ENCODE measurements at places on chromosomes 4 and X.
A peak's percentile ranks its signal among the peaks of the same experiment; 100 is the strongest.

DNA sequence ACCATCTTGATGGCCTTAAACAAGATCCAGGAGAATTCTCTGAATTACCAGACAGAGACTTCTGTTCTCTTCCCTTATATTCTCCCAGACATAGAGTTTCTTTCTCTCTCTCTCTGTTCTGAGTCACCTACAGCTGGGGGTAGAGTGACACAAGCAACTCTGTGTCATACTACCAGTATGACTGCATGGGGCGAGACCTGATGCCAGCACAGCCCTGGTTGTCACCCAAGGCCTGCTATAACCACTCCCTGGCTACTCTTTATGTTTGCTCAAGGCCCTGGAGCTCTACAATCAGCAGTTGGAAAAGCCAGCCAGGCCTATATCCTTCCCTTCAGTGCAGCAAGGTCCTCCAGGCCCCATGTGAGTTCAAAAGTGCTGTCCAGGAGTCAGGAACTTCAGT lies 114.2 kb upstream of the TENT5D start:
- no peak for DNase-seq

- no peak for DNase-seq
Measured at GRCh38 chr4:130110189-130110588, 1014.2 kb downstream of the C4orf33 start.

DNA sequence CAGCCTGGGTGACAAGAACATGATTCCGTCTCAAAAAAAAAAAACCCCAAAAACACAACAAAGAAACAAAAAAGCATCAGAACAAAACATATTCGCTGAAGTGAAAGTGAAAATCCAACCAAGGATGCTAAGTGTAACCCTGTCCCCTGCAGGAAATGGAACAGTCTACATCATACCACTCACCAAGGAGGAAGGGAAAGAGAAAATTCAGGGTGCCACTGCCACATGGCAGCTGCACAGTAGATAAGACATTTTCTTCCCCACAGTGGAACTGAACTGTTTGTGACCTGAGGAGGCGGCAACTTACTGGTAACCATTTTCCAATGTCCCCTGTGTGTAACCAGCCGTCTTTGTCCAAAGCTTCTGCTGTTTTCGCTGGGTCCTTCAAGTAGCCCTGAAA lies 28.2 kb upstream of the CENPU start:
- DNase-seq = no peak

GRCh38 chr4:6939761-6940743 lies 30.4 kb downstream of the TBC1D14 start:
- DNase-seq = no peak

DNA sequence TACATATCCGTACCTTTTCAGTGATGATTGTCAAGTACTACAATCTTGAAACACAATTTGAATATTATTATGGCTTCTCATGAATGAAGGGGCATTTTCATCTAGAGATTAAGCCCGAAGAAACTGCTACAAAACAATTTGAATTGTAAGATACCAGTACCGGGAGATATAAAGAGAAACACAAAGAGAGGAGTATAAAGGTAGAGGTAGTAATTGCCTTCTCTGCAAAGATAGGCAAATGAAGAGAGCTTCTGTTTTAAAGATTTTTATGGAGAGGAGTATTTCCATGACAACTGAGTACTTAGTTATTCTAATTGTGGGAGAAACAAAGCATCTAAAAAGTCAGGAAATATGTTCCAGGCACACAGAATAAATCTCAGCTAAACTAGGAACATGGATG lies 25.3 kb upstream of the KCNIP4 start:
- DNase-seq = no peak

DNA sequence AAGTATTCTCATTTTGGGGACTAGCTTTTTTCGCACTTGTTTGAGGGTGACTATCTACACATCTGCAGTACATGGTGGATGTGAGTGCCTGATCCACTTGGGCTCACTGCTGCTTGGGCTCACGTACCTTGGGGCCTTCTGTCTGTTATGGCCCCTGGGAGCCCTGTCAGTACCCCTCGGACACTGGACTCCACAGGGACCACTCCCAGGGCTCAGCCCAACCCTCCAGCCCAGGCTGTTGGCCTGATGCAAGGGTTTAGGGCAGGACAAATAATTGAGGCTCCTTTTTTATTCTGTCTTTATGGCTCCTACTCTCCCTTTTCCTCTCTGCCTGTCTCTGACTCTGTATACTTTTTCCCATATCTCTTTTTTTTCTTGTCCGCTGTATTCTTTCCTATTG lies 32.7 kb upstream of the MSN start:
- DNase-seq = no peak

DNA sequence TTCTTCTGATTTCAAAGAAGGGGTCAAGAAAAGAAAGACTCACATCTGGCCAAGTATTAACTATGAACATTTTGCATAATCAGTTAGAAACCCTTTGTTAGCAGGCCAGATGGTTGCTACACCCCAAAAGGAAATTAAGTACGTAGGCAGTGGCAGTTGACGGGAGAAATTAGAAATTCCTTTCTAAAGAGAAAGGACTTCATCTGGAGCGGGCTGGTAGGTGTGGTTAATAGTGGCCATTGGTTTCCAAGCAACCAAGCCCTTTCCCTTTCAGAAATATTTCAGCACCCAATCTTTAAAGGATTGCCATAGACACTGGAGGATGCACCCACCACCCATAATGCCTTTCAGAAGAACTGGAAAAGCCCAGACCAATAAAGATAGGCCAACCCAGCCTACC lies 235.7 kb upstream of the LDB2 start:
- no peak for DNase-seq

- peak; percentile 40 for DNase-seq
Measured at GRCh38 chr4:120922381-120923206, at the start of gene PRDM5. Gene PRDM5 (minus strand): TSS chr4:120922726. CDS start chr4:120922608, 118 bp downstream.

GRCh38 chr4:21002976-21003375 lies 302.7 kb downstream of the PACRGL start:
- peak; percentile 10 for DNase-seq

GRCh38 chr4:152686452-152687013 lies 6.7 kb upstream of the TMEM154 start:
- no peak for DNase-seq

DNA sequence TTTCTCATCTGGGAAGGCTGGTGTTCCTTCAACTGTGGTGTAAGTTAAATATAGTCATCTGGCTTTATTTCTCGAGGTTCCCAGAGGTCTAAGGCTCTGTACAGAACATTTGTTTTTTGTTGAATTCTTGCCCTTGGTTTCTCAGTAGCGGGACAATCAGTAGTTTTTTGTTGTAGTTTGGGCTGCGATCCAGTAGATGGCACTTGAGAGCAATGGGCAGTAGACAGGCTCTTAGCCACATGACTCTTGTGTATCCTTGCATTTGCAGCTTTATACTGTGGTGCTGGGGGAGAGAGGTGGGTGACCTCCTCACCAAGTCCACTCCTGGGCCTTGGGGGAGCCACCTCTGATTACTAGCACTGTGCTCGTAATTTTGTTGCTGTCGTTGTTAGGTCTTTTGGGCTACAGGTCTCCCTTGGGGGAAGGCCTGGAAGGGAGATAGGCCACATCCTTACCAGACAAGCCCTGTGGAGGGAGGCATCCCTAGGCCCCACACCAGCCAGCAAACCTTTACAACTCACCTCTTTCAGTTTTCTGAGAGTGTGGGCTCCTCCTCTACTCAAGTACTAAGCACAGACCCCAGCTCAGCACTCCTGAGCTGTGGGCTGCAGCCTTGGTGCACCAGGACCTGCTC lies 8.1 kb downstream of the ETDB start:
- peak; percentile 49 for DNase-seq

DNA sequence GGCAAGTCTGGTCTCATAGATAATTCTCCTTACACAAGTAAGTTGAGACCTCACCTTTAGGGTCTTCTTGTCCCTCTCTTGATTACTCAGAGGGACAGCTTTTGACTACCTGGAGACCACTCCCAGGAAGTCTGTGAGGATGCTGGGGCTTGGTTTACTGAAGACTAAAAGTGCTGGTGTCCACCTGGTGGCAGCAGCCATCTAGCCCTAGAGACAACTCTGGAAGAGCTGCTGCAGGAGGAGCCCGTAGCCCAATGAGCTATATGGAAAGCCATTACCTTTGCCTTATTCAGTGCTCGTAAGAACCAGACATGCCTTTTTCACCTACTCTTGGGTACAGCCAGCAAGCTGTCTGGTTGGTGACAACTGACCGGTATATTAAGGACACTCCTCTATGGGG lies 7.3 kb downstream of the FGFBP2 start:
- peak; percentile 46 for DNase-seq

DNA sequence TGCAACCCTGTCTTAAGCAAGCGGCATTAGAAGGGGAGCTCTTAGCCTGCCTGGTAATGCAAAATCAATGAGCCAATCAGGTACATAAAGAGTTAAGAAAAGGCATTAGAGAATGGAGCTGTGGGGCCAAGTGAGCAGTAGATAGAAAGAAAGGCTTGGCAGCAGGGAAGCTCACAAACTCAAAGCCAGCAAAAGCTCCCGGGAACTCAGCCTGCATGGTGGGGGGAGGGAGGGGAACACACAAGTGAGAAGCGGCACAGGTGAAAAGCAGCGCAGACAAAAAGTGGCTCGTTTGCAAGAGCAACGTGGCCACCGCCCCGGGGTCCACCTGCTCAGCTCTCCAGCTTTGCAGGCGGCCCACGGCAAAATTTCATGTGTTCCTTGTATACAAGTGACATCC lies 818.5 kb downstream of the FAM133A start:
- DNase-seq = no peak

- peak; percentile 66 for DNase-seq
Measured at GRCh38 chr4:74364652-74365491, at the start of gene EREG. Gene EREG (plus strand): TSS chr4:74365145. CDS start chr4:74365309, 164 bp downstream.

DNA sequence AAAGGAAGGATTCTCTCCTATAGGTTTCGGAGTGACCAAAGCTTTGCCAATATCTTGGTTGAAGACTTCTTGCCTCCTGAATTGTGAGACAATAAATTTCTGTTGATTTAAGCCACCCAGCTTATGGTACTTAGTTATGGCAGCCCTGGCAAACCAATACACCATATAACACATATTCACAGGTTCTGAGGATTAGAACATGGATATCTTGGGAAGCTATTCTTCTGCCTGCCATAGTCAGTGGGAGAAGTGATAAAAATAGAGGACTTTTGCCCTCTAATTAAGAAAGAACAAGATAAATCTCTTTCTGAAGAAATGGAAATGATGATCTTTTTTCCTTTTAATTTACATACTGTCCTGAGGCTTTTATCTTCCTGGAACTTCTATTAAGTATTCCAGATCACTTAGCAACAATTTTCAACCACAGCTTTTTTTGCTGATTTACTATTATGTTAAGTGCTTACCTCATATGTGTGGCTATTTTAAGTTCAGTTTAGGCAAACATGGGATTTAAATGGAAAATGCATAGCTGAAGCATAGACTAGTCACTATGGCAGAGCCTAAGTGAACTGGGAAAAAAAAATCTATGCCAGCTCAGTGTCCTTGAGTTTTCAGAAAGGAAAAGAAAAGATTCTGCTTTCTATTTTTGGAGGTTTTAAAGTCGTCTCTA lies 381.7 kb downstream of the STPG2 start:
- DNase-seq = no peak

- peak; percentile 70 for DNase-seq
Measured at GRCh38 chr4:113756005-113756410, 5.5 kb downstream of the CAMK2D start.

GRCh38 chr4:94957030-94957429 lies 199.3 kb downstream of the BMPR1B start:
- DNase-seq = no peak

- DNase-seq = no peak
Measured at GRCh38 chr4:52714597-52715254, 36.5 kb downstream of the ERVMER34-1 start.

DNA sequence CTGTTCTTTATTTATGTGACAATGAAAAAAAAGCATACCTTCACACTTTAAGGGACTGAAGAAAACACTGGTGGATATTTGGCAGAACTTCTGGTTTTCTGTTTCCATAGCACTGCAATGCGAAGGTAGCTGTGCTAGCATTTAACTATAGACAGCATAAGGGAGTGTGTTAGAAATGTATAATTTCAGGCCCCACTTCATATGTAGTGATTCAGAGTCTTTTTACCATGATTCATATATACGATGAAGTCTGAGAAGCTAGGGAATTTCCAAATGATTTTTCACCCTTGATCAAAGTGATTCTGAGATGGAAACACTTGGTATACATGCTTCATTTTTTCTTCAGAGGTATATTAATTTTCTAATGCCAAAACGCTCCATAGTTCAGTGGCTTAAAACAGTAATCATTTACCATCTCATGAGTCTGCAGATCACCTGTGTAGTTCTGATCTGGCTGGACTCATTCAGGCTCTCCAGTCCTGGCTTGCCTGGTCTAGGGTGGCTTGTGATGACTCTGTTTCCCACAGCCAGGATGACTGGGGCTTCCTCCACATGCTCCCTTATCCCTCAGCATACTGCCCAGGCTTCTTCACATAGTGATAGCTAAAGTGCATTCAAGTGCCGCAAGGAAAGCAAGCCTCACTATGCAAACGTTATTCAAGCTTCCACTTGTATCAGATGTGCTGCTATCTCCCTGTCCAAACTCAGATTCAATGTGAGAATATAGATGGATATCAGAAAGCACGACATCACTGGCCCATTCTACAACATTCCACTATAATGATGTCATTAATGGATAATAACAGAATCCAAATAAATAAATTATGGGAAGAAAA lies 790.1 kb downstream of the TECRL start:
- no peak for DNase-seq

DNA sequence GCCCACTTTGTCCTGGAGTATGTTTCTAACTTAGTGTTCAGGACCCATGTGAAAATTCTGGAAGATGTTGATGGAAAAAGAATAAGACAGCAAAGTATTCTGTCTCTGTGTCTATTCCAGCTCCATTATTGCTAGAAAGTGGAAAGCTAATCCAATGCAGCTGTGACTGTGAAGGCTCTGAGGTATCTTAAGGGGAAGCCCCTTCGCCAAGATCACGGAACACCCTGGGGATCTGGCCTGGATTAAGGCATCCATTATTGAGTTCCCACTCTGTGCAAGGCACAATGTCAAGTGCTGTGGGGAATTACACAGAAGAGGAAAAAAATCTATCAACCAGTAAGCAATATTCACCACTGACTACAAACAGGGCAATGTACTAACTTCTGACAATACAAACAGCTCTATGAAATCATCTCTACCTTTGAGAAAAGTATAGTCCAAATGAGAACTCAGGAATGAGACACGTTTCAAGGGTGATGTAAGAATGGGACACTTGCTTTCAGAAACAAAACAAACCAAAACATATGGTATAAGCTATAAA lies 222.1 kb downstream of the LDB2 start:
- DNase-seq = no peak

DNA sequence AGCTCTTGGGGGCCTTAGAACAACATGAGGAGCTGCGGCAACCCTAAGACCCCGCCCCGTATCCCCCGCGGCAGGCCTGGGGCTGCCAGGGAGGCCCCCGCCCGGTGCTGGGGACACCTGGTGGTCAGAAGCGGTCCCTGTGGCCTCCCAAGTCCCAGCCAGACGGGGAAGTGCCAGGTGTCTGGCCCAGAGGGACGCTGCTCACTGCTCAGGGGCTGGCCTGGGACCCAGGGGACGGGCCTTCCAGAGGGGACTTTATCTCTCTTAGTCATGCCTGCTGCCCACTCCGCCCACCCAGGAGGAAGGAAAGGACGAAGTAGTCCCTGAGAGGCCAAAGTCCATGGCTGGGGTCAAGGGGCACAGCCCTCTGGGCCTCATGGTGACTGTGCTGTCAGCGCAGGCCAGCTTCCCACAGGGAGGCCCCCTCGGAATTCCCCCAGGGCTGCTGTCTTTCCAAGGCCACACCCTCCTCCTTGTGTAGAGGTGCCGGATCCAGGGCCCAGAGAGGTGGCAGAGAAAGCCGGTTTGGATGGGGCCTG lies 31.0 kb upstream of the HTRA3 start:
- DNase-seq = no peak

Data from MCF 10A (cell line).